Fibroblast of skin of left biceps (primary cell): ENCODE measurements at places on chromosomes 2 and 18.

DNA sequence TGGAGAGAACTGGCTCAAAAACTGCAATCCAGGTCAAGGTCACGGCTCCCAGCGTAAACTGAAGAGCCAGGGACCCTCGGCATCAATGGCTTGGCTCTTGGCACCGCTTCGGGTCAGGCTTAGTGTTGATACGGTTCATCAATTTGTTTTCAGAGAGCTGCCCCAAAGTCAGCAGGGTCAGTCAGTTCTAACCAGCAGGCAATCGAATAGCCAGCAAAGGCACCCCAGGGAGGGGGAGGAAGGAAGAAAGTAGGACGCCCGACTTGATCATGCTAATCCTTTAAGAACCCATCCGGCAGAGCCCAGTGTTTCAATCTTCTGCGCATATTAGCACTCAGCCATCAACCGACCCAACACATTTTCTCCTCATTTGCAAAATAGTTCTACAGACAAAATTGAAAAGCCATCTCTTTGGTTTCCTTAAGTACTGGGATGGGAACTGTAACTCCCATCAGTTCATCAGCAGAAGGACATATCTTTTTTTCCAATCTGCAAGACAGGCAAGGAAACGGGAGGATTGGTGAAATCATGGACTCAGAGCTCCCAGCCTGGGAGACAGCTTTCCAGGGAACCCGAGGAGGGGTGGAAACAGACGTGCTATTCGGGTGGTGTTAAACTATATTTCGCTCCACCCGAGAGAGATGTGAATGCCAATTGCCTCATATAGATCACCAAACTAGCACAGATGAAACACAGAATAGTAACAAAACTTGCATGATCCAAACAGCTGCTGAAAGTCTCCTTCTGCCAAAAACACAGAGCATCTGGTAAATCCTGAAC is 40.7 kb upstream of the CABLES1 start:
- DNase-seq: no peak

DNA sequence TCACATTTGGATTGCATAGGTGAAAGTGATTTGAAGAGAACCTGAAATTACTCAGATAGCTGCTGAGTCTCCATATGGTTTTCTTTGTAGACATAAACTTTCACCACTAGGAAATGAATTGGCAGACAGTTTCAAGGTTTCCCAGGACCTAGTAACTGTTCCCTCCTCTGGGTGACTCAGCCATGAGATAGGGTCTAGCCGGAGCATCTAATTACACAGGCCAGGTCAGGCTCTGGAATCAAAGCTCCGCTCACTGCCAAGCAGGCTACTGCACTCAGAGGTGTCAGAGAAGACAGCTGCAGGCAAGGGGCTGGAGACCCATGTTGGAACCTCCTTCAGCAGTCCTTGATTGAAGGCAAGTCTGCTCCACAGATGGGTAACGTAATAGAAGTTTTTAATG is 429.2 kb downstream of the TNS1 start:
- no peak for DNase-seq

GRCh38 chr2:152005607-152006006 is 93.2 kb downstream of the CACNB4 start:
- no peak for DNase-seq

GRCh38 chr2:134175834-134176233 is 78.0 kb upstream of the MGAT5 start:
- no peak for DNase-seq

GRCh38 chr2:69572641-69573040 is 70.9 kb downstream of the AAK1 start:
- DNase-seq: no peak

- DNase-seq: no peak
These were observed 65.4 kb upstream of the FSHR start for GRCh38 chr2:49219741-49220140.
